ENCODE measurements at places on chromosomes 2 and 18.

- peak; percentile 50 for DNase-seq
These were observed 35.4 kb upstream of the REEP1 start for GRCh38 chr2:86372641-86373502.

DNA sequence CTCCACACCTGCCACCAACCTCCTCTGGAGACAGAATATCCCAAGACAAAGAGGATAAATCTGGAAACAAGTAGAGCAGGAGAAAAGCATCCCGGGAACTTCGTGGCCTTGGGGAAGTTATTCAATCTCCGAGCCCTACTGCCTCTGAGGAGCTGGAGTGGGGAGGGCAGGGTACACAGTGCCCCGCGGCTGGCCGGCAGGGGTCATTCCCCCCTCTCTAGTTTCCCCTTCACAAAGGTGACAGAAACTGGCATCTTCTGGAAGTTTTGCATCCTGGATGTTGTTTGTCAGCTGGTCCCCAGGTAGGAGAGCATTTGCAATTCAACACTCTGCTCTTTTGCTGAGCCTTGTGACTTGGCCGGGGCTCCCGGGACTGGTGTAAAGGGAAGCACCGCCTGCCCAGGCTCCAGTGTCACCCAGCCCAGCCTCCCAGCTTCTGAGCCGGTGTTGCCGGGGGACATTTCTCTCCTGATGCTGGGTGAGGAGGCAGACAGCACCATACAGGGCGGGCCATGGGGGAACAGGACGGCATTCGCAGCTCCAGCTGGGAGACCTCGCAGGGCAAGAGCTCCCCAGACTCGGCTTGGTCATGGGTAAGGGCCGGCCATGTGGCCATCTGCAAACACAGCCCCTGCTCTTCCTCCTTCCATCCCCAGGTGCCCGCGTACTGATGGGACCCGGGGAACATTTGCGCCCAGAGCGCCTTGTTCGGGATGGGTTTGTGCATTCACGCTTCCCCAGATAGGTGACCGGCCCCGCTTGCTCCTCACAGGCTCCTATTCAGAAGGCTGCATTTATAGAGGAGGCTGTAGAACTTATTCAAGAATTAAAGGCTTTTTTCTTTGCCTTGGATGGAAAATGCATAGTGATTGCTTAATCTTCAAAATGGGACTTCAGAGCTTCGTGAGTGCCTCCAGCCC, 7.4 kb upstream of the NTSR2 start:
- no peak for DNase-seq

DNA sequence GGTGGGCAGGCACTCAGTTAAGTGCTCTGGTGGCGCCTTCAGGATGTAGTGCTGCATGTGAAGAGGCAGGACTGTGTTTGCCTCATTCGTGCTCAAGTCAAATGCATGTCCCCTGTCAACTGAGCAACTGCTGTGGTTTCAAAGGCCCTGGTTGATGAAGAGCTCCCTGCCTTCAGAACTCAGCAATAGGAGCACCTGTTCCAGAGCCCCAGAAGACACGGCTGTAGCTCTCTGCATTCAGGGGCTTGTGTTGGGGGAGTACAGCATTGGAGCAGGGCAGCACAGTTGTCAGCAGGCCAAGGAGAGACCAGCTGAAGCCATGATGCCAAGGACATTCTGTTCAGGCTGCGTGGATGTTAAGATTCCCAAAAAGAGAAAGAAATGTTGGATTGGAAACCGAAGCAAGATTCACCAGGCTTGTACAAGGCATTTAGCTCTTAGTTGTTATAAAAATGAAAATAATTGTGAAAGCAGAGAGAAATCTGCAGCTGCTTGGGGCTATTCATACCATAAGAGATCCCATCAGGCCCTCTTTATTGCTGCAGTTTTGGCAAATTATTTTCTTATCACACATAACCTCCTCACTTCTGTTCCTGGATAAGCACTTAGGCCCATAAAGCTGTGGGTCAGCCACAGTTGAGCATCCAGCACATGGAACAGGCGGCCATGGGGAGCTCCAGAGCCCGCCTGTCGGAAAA, 252.4 kb upstream of the ZNF521 start:
- no peak for DNase-seq

DNA sequence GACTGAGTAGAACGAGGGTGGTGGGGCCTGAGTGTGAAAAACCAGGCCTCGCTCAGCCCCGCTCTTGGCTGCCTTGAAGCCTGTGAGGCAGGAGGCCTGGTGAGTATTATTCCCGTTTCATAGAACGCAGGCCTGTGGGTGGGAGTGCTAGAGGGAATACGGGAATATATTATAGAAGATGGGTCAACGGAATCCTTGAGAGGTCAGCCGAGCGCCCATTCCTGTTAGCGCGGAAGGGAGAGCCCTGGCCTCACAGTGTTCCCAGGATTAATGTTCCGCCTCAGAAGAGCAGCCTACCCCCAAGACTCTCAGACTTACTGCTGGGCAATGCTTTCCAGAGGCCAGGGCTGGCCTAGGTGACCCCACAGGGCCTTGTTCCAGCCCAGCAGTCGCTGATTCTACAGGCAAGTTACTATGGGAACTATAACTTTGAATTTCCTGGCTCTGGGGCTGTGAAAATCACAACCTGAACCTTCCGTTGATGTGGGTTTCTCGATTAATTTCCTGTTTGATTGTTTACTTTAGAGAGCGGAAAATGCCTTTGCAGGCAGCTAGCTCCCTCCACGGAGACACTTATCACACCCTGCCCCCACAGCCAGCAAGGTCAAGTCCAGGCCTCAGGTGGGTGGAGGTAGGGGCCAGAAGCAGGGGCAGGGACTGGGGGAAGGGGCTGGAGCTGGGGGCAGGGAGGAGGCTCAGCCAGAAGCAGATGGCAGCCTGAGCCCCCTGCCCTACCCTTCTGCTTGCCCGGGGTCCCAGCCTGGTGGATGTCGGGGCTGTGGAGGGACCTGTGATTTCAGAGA, 108.3 kb downstream of the SMAD7 start:
- no peak for DNase-seq

- DNase-seq: no peak
These were observed 168.1 kb upstream of the CTAGE1 start for GRCh38 chr18:22585821-22586220.

GRCh38 chr2:66501267-66501666, 66.3 kb downstream of the MEIS1 start:
- DNase-seq: no peak

GRCh38 chr18:35807811-35808335, 164.6 kb upstream of the RMP24 start:
- DNase-seq: no peak

DNA sequence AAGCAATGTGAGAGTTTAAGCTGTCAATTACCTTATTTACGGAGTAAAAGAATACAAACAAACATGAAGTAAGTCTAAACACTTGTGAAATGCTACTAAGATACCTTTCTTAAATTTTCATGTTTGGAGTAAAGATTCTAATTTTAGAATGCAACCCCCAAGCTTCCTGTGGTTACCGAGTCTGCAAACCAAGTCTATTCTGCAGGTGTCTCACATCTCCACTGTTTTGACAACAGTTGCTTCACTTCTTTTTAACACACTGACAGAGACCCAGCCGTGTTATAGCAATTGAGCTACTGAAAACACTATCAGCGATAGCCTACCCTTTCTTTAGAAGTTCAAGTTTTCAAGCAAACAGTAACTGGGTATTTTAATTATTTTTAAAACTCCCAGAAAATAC, 608.3 kb downstream of the ERBB4 start:
- no peak for DNase-seq

DNA sequence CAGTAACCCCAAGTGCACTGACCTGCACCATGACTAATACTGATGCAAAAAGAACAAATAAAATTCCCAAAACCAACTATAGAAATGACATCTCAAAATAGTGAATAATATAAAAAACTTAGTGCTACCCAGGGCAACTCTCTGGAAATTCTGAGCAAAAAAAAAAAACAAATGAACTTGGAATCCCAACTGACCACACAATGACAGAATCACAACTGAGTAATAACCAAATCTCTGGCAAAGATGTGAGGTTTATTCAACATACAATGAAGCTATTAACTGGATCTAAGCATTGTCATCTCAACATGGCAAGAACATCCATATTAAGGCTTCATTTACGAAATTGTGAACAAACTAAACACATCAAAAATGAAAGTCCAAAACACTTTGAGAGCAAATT, 22.7 kb downstream of the EXOC6B start:
- no peak for DNase-seq

DNA sequence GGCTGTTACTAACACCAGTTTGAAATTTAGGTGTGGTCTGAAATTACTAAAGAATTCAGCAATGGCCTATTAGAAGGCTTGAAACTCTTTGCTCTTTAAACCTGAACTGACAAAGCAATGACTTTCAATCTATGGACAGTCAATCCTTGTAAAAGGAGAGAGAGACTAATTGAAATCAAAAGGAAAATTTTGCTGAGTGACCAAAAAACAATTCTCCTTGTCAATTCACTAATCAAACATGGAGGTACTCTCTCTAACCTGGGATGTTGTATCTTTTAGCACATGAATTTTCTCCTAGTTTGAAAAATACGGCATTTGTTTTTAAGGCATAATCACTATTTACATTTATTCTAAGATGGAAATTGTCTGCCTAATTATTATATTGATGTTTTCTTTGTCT, 49.6 kb upstream of the ATIC start:
- no peak for DNase-seq

- no peak for DNase-seq
These were observed 118.9 kb downstream of the SPOPL start for GRCh38 chr2:138620431-138620830.

DNA sequence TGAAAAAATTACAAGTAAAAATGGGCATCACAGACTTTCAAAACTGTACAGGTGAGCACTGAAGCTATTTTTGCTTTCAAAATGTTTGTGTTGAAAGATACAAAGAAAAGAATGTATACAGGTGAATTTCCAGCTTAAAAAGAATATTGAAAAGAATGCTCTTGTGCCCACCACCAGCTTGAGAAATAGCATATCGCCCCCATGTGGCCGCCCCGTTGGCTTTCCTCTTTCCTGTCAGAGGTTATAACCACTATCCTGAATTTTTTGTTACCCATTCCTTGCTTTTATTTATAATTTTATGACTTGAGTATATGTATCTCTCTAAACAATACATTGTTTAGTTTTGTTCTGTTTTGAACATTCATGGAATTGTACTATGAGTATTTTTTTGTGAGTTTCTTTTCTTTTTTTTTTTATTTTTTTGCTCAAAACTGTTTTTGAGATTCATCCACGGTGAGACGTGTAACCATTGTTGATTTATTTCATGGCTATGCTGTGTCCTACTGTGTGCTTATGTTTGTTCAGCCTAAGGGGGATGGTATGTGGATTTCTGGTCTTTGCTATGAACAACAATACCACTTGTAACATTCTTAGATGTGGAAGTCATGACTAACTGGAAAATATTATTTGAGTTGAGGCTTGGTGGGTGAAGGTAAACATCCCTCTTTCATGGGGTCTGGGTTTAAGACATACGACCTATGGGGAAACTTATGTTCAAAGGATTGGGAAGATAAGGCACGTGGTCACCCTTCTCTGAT, 11.6 kb downstream of the TRPM8 start:
- peak; percentile 4 for DNase-seq

- DNase-seq: no peak
These were observed 1551.7 kb upstream of the SLC39A10 start for GRCh38 chr2:194105358-194105757.

- DNase-seq: peak; percentile 87
These were observed 784.1 kb upstream of the CDH7 start for GRCh38 chr18:64966667-64967066.

DNA sequence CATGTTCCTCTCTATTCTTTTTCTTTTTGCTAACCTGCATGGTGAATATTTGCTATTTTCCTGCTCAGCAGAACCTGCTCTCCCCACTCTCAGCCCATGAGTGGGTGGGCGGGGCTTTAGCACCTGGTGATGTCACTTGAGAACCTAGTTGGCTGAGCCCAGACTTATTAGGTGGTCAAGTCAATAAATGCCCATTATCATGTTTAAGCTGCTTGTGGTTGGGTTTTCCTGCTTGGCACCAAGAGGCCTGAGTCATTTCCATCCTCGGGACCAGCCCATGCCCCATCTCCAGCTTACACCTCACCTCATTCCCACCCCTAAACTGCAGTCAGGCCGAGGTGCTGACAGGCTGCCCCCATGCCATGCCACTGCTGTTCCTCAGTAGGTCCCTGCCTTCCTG, 226.6 kb downstream of the ANKRD30B start:
- DNase-seq: no peak

GRCh38 chr2:38474715-38475566, 97.9 kb upstream of the ATL2 start:
- DNase-seq: no peak

GRCh38 chr2:15383695-15384350, 177.3 kb downstream of the NBAS start:
- no peak for DNase-seq

GRCh38 chr2:118936936-118937335, 5.1 kb upstream of the MARCO start:
- DNase-seq: no peak

GRCh38 chr2:99851089-99851488, 291.3 kb downstream of the AFF3 start:
- no peak for DNase-seq

GRCh38 chr2:170846314-170846713, 29.6 kb downstream of the GAD1 start:
- peak; percentile 82 for DNase-seq

DNA sequence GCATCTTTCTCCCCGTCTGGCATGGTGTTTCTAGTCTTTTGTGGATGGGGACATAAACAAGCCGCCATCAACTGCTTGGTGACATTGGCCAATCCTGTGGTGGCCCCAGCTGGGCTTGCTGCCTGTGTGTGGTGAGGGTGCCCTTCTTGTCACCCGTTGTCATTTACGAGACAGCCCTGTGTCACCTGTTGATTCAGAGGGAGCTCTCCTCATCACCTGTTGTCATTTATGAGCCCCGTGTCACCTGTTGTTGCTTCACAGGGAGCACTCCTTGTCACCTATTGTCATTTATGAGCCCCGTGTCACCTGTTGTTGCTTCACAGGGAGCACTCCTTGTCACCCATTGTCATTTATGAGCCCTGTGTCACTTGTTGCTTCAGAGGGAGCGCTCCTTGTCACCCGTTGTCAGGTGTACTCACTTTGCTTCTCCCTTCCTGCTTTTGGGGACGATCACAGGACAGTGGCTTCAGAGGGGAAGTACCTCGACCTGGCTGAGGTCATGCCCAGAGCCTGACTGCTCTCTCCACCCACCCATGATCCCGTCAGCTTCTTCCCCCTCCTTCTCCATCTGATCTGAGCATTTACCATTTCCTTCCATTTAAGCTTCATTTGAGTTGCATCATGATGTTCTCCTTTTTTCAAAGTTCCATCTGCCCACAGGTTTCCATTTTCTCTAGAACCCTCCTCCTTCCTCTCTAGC, 29.1 kb downstream of the HPCAL1 start:
- peak; percentile 77 for DNase-seq

GRCh38 chr2:75573145-75573878, 12.6 kb upstream of the EVA1A start:
- DNase-seq: no peak

DNA sequence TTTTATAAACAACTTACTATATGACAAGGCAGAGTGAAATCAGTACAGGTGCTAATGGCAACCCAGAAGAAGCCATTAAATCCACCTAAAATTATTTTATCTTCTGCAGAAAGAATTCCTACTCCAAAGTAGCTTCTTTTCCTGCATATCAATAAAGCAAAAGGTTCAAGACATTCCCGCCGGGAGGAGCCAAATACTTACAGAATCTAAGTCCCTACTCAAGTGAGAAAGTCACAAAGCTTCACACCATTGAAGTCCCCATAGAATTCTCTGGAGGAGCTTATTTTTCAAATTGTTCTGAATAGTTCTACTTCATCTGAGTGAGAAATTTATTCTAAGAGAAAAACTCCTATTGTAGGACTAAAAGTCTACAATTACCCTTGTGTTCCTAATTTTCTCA, 233.7 kb upstream of the HNRNPA3 start:
- DNase-seq: no peak

GRCh38 chr2:102736410-102737409, 25.1 kb upstream of the TMEM182 start:
- peak; percentile 71 for DNase-seq

- no peak for DNase-seq
These were observed 1047.8 kb downstream of the SOCS6 start for GRCh38 chr18:71336576-71337210.

Measured in NCI-H2171 treated with DMSO at 0.1 percent for 48 hours (cell line).